ENCODE measurements at places on chromosomes 12 and 14.

DNA sequence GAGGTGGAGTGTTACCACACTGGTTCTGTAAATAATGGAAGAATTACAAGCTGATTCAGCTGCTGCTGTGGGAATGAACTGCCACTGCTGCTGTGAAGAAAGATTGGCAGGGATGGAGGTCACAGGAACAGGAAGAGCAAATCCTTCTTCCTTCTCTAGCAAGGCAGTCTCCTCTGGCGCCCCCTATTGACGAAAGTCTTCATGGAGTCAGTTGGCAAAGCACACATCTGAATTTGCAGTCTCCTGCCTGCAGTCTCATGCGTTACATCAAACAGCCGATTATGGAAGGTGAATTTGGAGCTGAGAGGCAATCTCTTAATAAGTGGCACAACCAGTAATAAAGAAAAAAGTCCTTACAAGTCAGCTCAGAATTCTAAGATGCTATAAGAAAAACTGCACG lies 106.0 kb upstream of the TMTC1 start:
- no peak for DNase-seq

DNA sequence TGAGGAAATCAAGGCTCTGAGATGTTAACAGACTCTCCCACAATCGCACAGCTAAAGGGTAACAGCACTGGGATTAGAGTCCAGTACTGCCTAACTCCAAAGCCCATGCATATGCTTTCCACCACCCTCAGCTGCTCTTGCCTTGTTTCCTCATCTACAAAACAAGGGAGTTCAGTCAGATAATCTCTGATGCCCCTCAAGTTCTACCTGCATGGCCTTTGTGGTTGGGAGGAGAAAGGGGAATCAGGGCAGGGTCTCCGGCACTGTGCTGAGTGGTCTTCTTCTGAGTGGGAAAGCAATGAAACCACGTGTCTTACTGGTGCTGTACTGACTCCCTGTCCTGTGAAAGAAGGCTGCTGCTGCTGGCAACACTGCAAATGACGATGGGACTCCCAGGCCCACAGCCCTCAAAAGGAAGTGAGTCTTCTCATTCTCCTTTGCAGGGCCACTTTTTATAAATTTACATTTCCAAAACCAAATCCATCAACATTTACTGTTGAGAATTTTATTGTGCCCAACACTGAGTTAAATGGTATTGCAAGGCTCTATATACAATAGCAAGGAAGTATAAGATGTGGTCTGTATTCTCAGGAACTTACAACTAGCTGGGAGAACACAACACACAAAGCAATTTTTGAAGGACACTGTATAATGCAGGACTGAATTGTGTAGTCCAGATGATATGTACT lies 19.7 kb upstream of the DUSP16 start:
- DNase-seq, result no peak

- DNase-seq, result no peak
These were observed 10.4 kb upstream of the FBLN5 start for GRCh38 chr14:91957876-91958313.

- no peak for DNase-seq
These were observed 123.0 kb downstream of the BCL11B start for GRCh38 chr14:99148861-99149610.

GRCh38 chr12:74349925-74350324 lies 187.7 kb upstream of the ATXN7L3B start:
- no peak for DNase-seq

Data from CD4-positive, CD25-positive, alpha-beta regulatory T cell (primary cell).